Endothelial cell (in vitro differentiated cells): ENCODE measurements at places on chromosomes 16 and 17. TPM values are rescaled to one million over a fixed set of nuclear protein-coding genes. Genes with fewer than 3 reads are reported as not detected.

DNA sequence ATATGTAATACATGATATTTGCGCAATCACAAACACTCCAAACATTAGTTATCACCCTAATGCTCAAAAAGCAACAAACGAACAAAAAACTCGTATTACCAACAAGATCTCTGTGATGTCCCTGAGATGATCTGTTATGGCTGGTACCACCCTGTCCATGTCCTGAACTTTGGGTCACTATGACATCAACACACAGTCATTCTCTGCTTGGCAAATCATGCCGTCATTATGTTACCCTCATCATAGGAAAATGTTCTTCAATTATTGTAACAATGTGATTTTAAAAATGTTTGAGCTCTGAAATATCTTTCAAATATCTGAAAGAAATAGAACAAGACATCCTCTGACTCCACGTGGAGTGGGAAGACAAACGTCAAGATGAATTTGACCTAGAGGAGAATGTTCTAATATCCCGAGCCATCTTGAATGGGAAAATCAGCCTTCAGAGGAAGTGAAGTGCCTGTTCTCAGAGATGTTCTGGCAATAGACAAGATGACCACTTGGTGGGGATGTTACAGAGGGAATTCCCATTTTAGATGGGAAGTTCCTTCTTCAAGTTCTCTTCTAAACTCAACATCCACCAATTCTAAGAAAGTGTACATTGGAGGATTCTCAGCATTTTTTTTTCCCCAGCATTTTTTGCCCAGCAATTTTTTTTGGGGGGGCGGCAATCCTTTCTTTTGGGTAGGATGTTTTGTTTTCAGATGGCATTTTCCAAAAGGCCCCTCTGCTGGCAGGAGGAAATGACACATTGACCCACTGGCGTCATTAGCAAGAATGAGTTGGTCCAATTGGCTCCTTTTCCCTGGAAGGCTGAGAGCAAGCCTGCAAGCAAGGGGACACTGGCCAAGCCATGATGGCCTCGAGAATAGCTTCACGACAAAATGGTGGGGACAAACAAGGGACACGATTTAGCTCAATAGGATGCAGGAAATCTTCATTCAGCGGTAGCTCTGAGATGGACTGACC lies 3.7 kb upstream of the HSD17B2 start:
- H3K36me3 ChIP-seq: no peaks in the 10 kb centered on the region
- H3K27ac ChIP-seq: no peak overlapping the region
- H3K27me3 ChIP-seq: peaks cover 6% of the 10 kb centered on the region
- H3K4me1 ChIP-seq: peaks cover 9% of the 10 kb centered on the region
- H3K4me3 ChIP-seq: no peak overlapping the region
- DNase-seq: peak; percentile 22

DNA sequence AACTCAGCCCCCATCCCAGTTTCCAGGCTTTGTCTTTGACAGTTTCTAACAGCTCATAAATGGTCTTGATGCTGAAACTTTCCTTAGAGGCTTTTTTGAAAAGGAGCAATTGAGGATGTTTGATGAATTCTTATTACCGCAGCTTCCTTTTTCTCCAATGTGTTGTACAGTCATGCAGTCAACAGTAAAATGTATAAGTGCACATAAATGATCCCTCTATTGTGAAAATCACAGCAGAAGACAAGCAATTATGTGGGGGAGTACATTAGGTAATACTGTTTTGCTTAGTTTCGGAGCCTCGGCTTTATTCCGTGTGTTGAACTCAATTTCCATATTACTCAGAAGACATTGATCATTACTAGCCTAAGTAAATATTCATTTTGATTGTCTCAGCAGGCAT lies 673.7 kb downstream of the CDH8 start:
- no peaks in the 10 kb centered on the region for H3K27me3 ChIP-seq
- H3K4me1 ChIP-seq: peaks cover 2% of the 10 kb centered on the region
- H3K4me3 ChIP-seq: no peak overlapping the region
- no peak for DNase-seq

GRCh38 chr16:79451196-79451816 lies 149.2 kb downstream of the MAF start:
- H3K36me3 ChIP-seq: no peaks in the 10 kb centered on the region
- H3K4me3 ChIP-seq: no peak overlapping the region
- DNase-seq: no peak

DNA sequence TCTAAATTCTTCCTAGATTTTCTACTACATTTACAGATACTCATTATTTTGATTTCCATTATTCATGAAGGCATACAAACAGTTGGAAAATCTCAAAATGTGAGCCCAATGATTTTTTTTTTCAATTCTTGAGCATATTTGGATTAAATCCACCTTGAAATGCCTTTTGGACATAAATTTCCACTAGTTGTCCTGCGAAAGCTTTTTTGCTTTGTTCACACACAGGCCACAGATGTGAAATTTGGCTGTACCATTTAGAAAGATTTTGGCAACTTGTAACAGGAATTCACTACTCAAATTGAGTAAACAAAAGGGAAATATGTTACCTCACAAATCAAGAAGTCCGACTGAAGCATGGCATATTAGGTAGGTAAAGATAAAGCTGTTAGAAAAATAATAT lies 1631.0 kb downstream of the CDH8 start:
- H3K27ac ChIP-seq: no peak overlapping the region
- H3K4me1 ChIP-seq: peaks cover 7% of the 10 kb centered on the region
- no peaks in the 10 kb centered on the region for H3K36me3 ChIP-seq
- H3K4me3 ChIP-seq: no peak overlapping the region

- H3K27ac ChIP-seq: no peak overlapping the region
- H3K36me3 ChIP-seq: no peaks in the 10 kb centered on the region
- H3K4me1 ChIP-seq: peaks cover 19% of the 10 kb centered on the region
- no peak overlapping the region for H3K4me3 ChIP-seq
- no peaks in the 10 kb centered on the region for H3K27me3 ChIP-seq
- DNase-seq: no peak
Observed at GRCh38 chr17:77332981-77333685, 192.4 kb downstream of the SEC14L1 start.

DNA sequence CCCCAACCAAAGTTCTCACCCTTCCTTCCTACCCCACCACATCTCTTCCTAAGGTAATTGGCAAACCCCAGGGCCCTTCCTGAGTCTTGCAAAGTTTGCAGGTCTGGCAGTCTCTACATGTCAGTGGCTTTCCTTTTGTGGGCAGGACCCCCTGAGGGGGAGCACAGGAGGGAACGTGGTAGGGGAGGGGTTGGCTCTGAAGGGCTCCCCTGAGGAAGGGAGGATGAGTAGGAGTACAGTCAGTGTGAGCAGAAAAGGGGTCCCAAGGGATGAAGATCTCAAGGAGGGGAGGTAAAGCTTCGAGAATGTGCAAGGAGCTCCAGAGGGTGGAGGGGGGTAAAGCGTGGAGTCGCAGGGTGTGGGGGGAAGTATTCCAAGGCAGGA lies 206.9 kb downstream of the RAB11FIP4 start:
- peaks cover 8% of the 10 kb centered on the region for H3K36me3 ChIP-seq
- H3K27me3 ChIP-seq: peaks cover 2% of the 10 kb centered on the region
- H3K4me1 ChIP-seq: peaks cover 12% of the 10 kb centered on the region
- no peak for DNase-seq
- no peak overlapping the region for H3K27ac ChIP-seq
- no peak overlapping the region for H3K4me3 ChIP-seq

DNA sequence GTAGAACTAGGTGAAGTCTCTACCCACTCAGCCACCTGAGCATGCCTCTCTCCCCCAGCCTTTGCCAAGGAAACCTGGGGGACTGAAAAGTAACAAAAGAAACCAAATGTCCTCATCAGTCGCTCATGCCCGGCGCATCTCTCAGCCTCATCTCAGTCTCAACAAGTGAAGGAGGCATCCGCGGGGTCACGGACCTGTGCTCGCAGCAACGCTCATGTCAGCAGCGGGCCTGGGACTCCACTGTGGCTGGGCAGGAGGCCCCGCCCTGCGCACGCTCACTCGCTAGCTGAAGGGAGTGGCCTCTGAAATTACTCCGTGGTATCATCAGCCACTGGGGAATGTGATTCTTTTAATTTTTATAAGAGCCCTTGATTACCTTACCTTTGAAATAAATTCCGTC lies 31.3 kb downstream of the MAP1LC3B start:
- H3K36me3 ChIP-seq: peaks cover 47% of the 10 kb centered on the region
- H3K4me1 ChIP-seq: no peaks in the 10 kb centered on the region
- H3K4me3 ChIP-seq: no peak overlapping the region
- no peak for DNase-seq
- peaks cover 5% of the 10 kb centered on the region for H3K27me3 ChIP-seq

DNA sequence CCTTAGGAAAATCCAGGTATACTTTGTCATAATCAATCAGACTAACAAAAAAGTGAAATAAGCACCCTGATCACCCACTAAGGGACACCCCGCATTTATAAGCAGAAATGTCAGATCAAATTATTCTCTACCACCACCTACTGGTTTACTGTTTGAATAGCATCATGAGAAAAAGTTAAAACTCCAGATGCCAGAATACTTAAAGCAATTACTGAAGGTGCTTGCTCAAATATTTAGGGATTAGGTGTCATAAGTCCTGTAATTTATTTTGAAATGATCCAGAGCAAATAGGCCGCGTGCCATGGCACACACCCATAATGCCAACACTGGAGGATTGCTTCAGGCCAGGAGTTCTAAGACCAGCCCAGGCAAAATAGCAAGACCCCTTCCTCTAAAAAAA lies 2.3 kb downstream of the TOP2A start:
- peaks cover 10% of the 10 kb centered on the region for H3K4me1 ChIP-seq
- H3K27me3 ChIP-seq: peaks cover 2% of the 10 kb centered on the region
- DNase-seq: no peak
- H3K4me3 ChIP-seq: no peak overlapping the region
- no peaks in the 10 kb centered on the region for H3K36me3 ChIP-seq

DNA sequence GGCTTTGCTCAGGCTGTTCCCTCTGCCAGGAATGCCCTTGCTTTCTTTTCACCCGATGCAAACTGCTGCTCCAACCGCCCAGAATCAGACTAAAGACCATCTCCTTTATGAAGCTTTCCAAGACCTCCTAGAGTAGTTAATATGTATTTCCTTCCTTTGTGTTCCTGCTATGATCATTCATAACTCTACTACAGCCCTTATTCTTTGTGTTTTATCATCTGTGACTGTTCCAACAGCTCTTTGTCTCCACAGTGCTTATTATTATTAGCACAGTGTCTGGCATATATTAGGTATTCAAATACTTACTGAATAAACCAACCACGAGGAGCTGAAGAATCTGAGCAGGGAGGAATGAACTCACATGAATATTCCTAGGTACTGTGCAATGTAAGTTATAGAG lies 7.6 kb downstream of the PSME3IP1 start:
- no peak for DNase-seq
- H3K36me3 ChIP-seq: no peaks in the 10 kb centered on the region
- no peak overlapping the region for H3K4me3 ChIP-seq
- no peak overlapping the region for H3K27ac ChIP-seq

DNA sequence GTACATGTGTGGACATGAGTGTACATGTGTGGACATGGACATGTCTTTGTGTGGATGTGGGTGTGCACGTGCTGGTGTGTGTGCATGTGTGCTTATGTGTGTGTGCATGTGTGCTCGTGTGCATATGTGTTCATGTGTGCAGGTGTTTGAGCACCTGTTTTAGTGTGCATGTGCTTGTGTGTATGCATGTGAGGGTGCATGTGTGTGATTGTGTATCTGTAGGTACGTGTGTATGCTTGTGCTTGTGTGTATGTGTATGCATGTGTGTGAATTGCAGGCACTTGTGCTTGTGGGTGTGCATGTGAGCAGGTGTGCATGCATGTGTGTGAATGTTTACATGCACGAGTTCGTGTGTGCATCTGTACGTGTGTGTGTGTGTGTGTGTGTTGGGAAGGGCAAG lies 300.6 kb upstream of the EEF2KMT start:
- H3K36me3 ChIP-seq: no peaks in the 10 kb centered on the region
- no peaks in the 10 kb centered on the region for H3K27me3 ChIP-seq
- no peak overlapping the region for H3K4me3 ChIP-seq
- no peak for DNase-seq
- H3K4me1 ChIP-seq: no peaks in the 10 kb centered on the region

DNA sequence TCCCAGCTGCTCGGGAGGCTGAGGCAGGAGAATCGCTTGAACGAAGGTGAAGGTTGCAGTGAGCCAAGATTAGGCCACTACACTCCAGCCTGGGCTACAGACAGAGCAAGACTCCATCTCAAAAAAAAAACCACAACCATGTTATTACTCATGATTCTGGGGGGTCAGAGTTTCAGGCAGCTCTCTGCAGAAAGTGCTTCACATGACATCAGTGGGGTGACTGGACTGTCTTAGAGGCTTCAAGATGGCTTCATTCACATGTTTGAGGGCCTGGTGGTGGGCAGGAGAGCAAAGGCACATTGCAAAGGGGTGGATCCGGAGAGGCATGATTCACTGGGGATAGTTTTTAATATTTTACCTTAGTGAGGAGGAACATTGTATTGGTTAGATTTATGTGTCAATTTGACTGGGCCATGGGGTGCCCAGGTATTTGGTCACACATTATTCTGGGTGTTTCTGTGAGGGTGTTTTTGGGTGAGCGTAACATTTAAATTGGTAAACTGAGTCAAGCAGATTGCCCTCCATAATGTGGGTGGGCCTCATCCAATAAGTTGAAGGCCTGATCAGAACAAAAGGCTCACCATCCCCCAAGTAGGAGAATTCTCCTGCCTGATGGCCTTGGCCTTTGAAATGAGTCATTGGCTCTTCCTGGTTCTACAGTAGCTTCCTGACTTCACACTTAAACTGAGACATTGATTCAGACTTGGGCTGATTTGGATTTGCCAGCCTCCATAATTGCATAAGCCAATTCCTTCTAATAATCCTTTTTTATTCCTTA lies 109.8 kb downstream of the GOSR1 start:
- H3K27ac ChIP-seq: no peak overlapping the region
- peaks cover 30% of the 10 kb centered on the region for H3K4me1 ChIP-seq
- no peaks in the 10 kb centered on the region for H3K36me3 ChIP-seq
- H3K4me3 ChIP-seq: no peak overlapping the region
- H3K27me3 ChIP-seq: no peaks in the 10 kb centered on the region

- H3K27me3 ChIP-seq: peaks cover 18% of the 10 kb centered on the region
- peak overlapping the region; percentile 87 for H3K27ac ChIP-seq
- peak overlapping the region; percentile 100 for H3K4me3 ChIP-seq
Observed at GRCh38 chr16:75566758-75567255, 628 bp downstream of the GABARAPL2 start.

The TTC19 gene
- 29.6 TPM for total RNA-seq

The OSGIN1 gene
- 0.31 TPM for total RNA-seq

The MIEN1 gene
- total RNA-seq: 15.5 TPM

The CASKIN1 gene
- total RNA-seq: 2.4 TPM

The UBFD1 gene
- 89.1 TPM for total RNA-seq
